ENCODE measurements at places on chromosomes 11 and 22. TPM values are rescaled to one million over a fixed set of nuclear protein-coding genes. Genes with fewer than 3 reads are reported as not detected.

The MYRF gene
- total RNA-seq: 0.27 TPM

The MFNG gene
- 14.6 TPM for total RNA-seq

The ADM2 gene
- not detected for total RNA-seq

GRCh38 chr11:4180441-4181183, 86.0 kb downstream of the RRM1 start:
- ATAC-seq: no peak

GRCh38 chr11:17014321-17014832, at the start of gene PLEKHA7:
Gene PLEKHA7, minus strand, starts transcription at chr11:17014414. Its CDS starts 13 bp downstream, at chr11:17014401.
- no peak for ATAC-seq

DNA sequence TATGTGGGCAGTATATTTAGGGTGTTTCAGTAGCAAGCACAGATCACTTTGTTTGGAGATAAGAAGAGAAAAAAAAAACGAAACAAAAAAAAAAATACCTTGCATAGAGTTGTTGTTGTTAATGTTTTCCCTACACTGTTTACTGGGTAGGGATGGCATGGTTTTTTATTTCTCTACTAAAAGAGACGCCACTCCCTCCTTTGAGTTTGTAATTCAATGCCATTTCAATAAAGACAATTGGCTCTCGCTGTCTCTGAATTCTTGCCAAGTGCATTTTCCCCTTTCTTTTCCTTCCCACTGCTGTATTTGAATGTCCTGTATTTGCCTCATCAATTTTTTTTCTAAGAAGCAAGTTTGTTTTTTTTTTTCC, 213.9 kb upstream of the UBASH3B start:
- ATAC-seq: no peak

GRCh38 chr11:96155627-96156378, 187.2 kb downstream of the MAML2 start:
- ATAC-seq: peak; percentile 46

GRCh38 chr22:22955866-22956535, 68.4 kb downstream of the IGLL5 start:
- ATAC-seq: peak; percentile 84

The PDE3B gene
- total RNA-seq: 21.8 TPM

- no peak for ATAC-seq
Measured at GRCh38 chr22:23984430-23984829, 4.5 kb downstream of the GSTT2 start.

The GGT5 gene
- 36.6 TPM for total RNA-seq

The SLC15A3 gene
- total RNA-seq: 48.4 TPM

GRCh38 chr11:128564642-128565245, 22.6 kb downstream of the ETS1 start:
- ATAC-seq: no peak

GRCh38 chr22:29715705-29716104, 4.1 kb upstream of the CABP7 start:
- ATAC-seq: no peak

The PLAAT4 gene
- 40.5 TPM for total RNA-seq

- no peak for ATAC-seq
Measured at GRCh38 chr11:64755681-64756361, 4.0 kb downstream of the PYGM start.

- ATAC-seq: peak; percentile 98
Measured at GRCh38 chr11:3057069-3057963, at the start of gene CARS1. Gene CARS1, minus strand, starts transcription at chr11:3057423. Its CDS starts 56 bp downstream, at chr11:3057367.

The FGF4 gene
- total RNA-seq: not detected

The SEC14L2 gene
- total RNA-seq: 8.1 TPM
